ENCODE measurements at places on chromosomes 1 and 21.

DNA sequence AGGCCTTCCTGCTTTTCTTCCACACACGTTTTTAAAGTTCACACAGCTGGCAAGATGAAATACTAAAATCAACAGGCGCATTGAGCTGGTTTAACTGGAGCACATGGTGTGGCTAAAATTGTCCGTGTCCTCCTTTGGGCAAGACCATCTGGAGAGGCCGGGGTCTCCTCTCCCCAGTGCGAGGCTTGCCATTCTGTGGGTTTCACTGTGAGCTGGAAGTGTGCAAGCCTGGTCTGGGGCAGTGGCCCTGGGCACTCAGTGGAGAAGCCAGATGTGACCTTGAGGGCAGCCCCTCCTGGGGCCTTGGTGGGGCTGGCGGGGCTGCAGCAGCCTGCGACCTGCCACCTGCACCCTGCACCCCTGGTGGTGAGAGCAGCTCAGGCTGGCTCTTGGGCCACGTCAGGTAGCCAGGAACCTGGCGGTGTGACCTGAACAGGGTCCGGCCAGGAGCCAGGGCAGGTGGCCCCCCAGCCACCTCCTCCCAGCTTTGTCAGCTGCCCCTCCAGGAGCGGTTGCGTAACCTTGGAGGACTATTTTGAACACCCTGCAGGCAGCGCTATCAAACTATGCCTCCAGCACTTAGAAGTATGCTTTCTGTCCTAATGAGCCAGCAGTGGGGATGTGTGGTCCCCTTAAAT lies 52.4 kb downstream of the SLC37A1 start:
- no peak for DNase-seq

- no peak for DNase-seq
These were observed 18.8 kb downstream of the ENTREP3 start for GRCh38 chr1:155236451-155236850.

DNA sequence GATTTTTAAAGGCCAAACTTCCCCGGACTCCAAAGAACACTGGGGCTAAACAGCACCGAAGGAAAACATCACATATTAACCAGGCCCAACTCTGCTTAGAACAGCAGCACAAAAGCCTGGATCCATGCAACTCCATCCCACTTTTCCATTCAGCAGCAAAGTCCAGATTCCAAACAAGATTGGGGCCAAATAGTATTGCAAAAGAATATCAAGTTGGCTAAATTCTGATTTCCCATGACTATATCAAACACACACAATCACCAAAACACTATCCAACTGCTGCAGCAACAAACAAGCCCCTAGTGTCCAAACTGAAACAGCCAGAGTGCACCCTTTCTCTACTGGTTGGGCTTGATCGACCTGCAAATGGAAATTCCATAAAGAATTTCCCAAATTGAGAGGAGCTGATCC lies 19.4 kb upstream of the TMEM125 start:
- DNase-seq = no peak

- no peak for DNase-seq
These were observed 61.0 kb downstream of the MAST2 start for GRCh38 chr1:45864167-45865106.

GRCh38 chr1:181369416-181369815 lies 113.9 kb upstream of the CACNA1E start:
- no peak for DNase-seq

DNA sequence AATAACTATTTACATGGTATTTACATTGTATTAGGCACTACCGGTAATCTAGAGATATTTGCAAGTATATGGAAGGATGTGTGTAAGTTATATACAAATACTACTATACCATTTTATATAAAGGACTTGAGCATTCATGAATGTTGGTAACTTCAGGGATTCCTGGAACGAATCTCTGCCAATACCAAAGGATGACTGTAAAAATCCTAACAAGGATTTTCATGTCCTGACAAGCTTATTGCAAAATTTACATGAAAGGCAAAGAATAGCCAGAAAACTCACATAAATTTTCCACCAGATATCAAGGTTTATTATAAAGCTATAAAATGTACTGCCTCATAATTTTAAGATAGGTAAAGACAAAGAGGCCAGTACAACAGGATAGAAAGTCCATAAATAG lies 325.2 kb upstream of the NRIP1 start:
- DNase-seq = no peak

DNA sequence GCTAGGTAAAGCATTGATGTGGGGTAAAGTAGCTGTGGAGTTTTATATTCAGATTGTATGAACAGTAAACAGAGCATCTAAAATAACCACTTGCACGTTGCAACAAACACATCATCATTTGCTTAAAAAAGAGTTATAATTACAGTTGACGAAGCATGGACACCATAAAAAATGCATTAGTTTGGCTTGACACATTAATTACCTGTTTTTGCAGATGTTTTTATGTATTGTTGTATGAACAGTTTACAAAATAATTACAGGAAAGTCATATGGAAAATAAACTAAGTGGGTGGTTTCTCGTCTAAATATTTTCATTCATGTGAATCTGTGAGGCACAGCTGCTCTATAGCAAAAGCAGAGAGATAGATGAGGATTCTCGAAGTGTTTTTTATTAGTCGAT lies 108.3 kb downstream of the RPS6KC1 start:
- no peak for DNase-seq
